ENCODE measurements at places on chromosomes 2 and 18.
A peak's percentile ranks its signal among the peaks of the same experiment; 100 is the strongest.

- DNase-seq, result no peak
These were observed 214.6 kb downstream of the TTC32 start for GRCh38 chr2:19687017-19687659.

DNA sequence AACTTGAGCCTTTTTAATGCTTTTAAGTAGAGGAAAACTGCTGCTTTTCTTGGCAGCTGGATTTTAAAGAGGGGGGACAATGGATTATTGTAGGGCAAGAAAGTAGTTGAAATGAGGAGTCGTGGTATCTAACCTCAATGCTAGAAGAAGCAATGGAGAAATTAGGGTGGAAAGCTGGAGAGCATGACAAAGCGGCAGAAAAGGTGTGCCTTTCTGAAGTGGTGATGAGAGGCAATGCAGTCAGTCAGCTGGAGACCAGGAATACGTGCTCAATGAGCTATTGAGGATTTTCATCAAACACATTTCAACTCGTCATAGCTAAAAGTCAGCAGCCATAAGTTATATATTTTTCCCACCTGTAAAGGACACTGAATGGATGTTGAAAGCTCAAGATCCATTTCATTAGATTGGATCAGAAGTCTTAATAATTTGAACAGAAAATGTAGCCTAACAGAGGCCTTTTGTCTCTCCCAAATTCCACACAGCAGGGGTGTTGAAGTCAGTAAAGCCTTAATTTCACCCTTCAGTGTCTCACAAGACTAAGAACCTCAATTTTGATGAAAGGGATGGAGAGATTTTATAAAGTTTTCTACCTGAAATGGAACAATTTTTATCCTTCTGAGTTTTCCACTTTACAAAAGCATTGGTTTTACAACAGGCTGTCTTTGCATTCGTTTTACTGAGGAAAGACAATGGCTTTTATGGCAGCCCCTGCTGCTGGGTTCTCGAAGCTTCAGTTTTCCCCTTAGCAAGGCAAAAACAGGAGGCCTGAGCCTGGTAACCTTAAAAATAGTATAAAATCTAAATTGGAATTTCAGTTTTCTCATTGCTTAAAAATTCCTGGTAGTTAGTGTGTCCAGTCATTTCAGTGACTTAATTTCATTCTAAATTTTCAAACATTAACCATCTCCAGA is 131.1 kb downstream of the CCDC102B start:
- no peak for DNase-seq

- peak; percentile 75 for DNase-seq
These were observed 3.3 kb downstream of the MYCN start for GRCh38 chr2:15943378-15944280.

- no peak for DNase-seq
These were observed 1.3 kb downstream of the ATL2 start for GRCh38 chr2:38375696-38376345.

DNA sequence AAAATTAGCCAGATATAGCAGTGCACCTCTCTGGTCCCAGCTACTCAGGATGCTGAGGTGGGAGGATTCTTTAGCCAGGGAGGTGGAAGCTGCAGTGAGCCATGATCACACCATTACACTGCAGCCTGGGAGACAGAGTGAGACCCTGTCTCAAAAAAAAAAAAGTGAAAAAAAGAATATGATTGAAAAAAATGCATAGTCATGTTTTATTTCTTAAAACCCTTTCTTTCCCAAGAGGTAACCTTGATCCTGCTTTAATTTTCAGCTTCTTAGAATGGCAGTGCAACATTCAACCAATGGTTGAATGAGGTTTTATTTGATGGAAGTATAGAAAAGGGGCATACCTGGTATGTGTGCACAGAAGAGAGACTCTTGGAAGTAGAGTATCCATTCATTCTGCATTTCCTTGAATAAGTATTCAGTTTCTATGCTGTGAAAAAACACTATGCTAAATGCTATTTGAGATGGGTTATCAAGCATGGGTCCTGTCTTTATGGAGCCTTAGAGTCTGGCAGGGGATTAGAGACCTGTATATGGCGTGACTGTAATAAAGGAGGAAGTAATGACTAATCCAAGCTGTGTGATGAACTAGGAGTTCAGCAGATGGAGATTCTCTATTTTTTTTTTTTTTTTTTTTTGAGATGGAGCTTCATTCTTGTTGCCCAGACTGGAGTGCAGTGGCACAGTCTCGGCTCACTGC is 146.3 kb downstream of the WDSUB1 start:
- DNase-seq, result no peak
